ENCODE measurements at places on chromosomes 2 and 18. TPM values are rescaled to one million over a fixed set of nuclear protein-coding genes. Genes with fewer than 3 reads are reported as not detected.

TANC1 gene
- not detected for total RNA-seq

DPP4 gene
- total RNA-seq = not detected

ARHGAP25 gene
- total RNA-seq = 172 TPM

- DNase-seq = no peak
Observed at GRCh38 chr18:58253871-58254270, 209.8 kb downstream of the NEDD4L start.

- no peak for DNase-seq
Observed at GRCh38 chr2:24351627-24351938, 8.8 kb downstream of the ITSN2 start.

DNA sequence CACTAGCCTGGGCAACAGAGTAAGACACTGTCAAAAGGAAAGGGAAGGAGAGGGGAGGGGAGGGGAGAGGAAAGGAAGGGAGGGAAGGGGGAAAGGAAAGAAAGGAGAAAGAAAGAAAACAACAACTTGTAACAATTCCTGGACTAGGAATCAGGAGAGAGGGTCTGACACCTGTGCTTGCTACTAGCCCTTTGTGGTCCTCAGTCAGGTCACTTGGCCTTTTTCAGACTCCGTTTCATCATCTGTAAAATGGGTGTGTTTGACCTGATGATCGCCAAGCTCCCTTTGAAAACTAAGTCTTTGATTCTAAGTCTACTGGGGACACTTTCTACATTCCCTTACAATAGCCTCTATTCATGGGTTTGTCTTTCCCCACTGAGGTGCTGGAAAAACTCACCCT, 11.4 kb upstream of the ATP8B1 start:
- DNase-seq = no peak

GRCh38 chr2:230920167-230920566, 4.9 kb downstream of the GPR55 start:
- DNase-seq = no peak

DNA sequence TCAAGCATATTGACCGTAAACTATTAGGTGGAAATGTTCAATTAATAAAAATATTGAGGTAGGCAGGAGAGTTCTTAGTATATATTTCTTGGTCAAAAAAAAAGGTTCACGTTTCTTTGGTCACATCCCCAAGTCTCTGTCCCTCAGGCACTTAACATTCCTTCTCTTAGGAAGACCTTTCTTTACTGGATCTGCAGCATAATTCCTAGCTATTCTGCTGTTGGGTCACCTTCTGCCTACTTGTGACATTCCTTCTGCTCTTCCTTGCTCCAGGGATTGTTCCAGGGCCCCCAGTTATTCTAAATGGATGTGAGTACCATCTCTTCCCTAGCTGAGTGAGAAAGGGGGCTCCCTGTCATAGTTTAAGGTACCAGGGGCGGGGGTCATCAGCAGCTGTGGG, 4.2 kb downstream of the UGP2 start:
- DNase-seq = no peak

DNA sequence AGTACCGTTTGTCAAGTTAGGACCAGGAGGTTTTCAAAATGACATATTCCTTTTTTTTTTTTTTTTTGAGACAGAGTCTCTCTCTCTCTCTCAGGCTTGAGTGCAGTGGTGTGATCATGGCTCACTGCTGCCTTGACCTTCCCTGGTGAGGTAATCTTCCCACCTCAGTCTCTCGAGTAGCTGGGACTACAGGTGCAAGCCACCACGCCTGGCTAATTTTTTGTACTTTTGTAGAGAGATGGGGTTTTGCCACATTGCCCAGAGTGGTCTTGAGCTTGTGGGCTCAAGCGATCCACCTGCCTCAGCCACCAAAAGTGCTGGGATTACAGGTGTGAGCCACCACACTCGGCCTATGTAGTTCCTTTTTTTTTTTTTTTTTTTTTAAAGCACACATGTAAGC, 127.9 kb upstream of the SEC11C start:
- no peak for DNase-seq

GRCh38 chr2:96642564-96643360, at the start of gene FER1L5:
Gene FER1L5, plus strand, starts transcription at chr2:96642764. Its CDS starts 73 bp downstream, at chr2:96642837.
- DNase-seq = no peak

GRCh38 chr2:217434180-217434975, 568.4 kb downstream of the TNS1 start:
- peak; percentile 79 for DNase-seq

DNA sequence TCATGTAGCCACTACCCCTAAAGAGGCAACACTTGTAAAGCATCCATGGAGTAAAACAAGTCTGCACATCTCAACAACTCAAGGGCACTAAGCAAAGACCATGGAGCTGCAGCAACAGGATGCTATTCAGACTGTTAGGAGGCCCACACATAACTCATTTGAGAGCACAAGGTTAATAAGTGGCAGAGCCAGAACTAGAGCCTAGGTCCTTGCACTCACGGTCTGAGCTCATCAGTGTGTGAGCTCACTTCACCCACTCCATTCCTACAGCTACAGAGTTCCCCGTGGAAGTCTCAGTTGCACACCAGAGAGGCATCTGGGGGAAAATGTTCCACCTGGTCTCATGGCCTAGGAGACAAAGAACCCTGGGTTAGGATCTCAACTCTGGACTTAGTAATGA, 35.0 kb downstream of the TTC32 start:
- DNase-seq = no peak

DNA sequence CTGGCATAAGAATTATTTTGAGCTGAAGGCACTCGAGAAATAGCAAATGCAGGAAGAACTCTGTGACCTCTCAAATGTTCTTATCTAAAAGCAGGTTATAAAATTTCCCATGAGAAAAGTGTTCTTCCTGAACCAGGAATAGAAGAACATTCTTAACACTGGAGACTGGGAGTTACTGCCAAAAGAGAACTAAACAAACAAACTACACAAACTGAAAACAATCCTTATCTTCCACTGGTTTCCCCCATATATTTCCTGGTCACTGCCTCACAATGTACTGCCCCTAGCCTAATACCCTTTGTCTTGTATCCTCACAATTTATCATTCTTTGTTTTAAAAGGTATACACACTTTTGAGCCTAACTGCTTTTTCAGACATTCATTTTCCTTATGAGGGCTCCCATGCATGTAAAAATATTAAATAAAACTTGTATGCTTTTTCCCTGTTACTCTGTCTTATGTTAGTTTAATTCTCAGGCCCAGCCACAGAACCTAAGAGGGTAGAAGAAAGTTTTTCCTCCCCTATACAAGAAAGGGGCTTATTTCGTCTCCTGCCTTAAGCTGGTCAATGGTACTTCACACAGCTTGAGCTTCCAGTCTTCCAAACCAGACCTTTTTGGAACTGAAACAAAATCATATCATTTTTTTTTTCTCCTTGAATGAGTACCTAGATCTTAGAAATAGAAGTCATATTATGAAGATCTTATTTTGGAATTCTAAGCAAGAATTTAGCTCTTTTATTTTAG, 110.6 kb downstream of the MSTN start:
- no peak for DNase-seq

- DNase-seq = no peak
Observed at GRCh38 chr18:39198376-39198775, 1632.8 kb upstream of the CELF4 start.

DNA sequence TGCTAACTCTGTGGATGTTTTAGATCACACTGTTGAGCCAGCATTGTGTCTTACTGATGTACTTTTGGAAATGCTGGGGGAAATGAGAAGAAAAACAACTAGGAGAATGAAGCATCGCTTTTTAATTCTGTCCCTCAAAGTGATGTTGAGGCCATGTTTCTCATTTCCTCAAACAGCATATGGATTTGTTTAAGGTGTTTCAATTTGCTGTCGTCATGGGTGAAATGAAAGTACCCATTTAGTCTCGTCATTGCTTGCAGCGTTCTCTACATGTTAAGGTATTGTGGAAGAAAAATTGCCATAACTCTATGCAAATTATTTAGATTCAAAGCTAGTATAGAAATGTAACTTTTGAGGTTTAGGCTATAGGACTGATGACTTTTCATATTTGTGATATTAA, 151.3 kb downstream of the KCTD1 start:
- DNase-seq = no peak

GRCh38 chr18:79615091-79615490, 64.5 kb upstream of the CTDP1 start:
- DNase-seq = no peak

Measured in Karpas-422 (cell line).